H1 (cell line): ENCODE measurements at places on chromosomes 12 and 14.

DNA sequence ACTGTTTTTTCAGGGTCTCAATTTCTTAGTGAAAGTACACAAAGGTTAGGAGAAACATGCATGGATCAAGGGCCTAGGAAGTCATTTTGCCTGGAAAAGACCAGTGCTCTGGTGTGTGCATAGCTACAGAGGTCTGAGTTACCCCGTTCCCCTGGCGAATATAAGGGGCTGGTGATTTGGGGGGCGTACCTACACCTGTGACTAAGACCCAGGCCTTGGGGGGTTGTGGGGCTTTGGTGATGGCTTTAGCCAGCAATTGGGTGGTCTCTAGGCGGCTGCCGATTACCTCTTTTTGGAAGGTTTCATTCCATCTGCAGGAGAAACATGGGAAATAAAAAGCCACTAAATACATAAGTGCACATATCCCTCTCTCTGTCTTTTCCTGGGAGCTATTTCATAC, 1.1 kb downstream of the SDR39U1 start:
- no peak for DNase-seq

GRCh38 chr14:20935303-20935984, 19.8 kb upstream of the RNASE2 start:
- DNase-seq: no peak

DNA sequence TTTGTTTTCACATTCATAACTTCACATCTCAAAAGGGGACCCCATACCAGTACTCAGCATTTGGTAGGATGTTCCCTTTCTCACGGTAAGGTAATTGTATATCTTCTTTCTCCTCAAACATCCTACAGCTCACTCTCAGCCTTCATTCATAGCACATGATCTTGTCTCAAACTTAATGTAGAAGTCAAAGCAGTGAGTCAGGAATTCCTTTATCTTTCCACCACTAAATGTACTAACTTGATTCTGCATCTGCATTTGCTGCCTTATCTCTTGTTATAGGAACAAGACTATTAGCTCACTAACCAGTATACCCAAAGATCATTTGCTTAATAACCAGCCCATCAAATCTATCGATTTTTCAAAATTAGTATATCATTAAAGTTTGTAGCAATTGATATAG, 22.9 kb downstream of the CPSF2 start:
- no peak for DNase-seq

DNA sequence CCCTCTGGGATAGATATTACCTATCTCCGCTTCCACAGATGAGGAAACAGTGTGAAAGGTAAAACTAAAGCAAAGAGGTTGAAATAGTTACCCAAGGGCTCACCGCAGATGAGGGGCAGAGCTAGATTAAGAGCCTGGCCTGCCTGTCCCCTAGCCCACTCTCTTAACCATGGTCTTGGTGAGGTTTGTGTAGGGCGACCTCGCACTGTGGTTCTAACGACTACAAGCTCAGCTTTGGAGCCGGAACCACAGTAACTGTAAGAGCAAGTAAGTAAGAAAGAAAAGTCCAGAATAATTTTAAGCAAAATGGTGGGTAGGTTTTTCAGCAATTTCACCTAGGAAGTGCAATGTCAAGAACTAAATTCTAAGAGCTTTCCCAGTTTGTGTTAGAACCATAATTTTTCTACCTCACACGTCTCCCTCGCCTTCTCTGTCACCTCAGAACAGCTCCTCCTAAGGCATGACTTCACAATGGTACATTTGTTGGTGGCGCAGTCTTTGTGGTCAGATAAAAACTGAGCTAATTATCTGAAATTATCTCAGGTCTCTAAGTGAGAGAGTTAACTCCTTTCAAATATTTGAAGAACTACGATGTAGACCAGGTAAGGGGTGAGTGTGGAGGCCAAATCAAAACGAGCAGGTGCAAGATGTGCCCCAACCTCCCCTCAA, 64.8 kb downstream of the DAD1 start:
- no peak for DNase-seq

DNA sequence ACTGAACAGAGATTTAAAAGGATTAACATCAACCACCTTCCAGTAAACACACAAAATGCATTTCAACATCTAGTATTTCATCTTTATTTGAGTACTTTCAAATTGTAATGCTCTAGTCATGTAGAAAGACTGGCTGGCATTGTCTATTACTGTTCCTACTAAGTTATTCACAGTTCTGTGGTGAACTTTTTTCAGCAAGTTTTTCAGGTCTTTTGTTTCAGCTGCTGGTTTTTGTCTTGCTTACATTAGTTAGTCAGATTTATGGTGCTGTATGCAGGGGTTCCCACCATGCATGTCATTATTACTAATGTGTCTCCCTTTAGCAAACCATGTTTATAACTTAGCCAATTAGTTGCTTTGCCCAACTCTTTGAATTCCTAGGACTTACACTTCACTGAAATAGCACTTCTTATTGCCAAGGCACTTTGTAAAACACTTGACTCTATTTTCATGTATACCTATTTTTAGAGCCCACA, 253.4 kb upstream of the KITLG start:
- DNase-seq: no peak

DNA sequence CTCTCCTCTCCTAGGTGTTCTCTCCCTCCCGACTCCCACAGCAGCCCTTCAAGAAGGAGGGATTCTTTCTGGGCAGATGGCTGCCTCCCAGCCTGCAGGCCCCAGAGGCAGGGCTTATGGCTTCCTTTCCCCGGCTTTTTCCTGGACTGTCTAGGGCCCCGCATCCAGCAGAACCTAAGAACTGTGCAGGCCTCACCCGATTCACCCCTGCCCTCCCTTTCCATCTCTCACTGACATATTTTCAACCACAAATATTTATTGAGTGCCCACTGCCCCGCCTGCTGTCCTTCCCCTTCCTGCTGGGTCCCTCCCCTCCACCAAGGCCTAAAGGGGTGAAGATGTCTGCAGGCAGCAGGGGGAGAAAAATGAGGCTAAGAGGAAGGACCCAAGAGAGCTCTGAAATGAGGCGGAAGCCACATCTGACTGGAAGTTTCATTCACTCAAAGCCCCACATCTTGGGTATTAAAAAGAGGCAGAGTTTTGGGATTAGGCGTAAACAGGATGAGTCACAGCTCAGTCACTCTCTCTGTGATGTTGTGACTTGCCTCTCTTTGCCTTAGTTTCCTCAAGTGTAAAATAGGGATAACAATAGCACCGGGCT, 2.9 kb downstream of the SCNN1A start:
- DNase-seq: no peak

GRCh38 chr12:93300611-93301021, 77.1 kb upstream of the NUDT4 start:
- DNase-seq: no peak

DNA sequence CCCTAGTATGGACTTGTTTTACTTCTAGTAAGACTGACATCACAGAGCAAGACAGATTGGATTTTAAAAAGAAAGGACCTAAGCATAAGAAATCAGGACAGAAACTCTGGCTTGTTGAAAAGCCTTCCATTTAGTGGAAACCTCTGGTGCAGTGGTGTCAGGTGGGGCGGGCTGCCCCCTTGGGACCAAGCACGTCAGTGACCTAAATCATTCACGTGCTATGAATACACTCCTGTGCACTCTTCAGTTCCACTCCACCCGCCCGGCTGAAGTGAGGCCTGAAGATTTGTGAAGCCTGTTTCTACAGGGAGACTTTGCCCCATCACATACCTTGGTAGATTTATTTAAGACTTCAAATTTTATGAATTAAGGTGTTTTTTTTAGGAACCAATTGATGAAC, 58.2 kb upstream of the STRN3 start:
- DNase-seq: no peak

GRCh38 chr14:34387974-34388516, 74.0 kb downstream of the SPTSSA start:
- no peak for DNase-seq

DNA sequence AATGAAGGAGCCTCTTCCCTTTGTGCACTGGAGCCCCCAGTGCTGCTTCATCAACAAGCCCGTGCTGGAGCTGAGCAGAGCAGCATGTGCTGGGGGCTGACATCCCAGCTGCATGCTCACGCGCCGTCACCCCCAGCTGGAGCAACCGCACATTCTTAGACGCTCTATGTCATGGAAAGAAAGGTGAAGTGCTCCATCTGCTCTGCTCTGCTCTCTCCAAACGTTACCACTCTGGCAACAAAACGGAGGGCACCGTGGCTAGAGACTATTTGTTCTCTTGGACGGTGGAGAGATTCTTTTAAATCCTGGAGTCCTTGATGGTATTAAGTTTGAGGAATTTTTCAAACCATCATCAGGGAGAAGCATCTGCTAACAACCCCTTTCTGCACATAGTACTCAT, 208.4 kb downstream of the C12orf75 start:
- no peak for DNase-seq

GRCh38 chr12:114676142-114676741, 7.7 kb downstream of the TBX3 start:
- DNase-seq: no peak

DNA sequence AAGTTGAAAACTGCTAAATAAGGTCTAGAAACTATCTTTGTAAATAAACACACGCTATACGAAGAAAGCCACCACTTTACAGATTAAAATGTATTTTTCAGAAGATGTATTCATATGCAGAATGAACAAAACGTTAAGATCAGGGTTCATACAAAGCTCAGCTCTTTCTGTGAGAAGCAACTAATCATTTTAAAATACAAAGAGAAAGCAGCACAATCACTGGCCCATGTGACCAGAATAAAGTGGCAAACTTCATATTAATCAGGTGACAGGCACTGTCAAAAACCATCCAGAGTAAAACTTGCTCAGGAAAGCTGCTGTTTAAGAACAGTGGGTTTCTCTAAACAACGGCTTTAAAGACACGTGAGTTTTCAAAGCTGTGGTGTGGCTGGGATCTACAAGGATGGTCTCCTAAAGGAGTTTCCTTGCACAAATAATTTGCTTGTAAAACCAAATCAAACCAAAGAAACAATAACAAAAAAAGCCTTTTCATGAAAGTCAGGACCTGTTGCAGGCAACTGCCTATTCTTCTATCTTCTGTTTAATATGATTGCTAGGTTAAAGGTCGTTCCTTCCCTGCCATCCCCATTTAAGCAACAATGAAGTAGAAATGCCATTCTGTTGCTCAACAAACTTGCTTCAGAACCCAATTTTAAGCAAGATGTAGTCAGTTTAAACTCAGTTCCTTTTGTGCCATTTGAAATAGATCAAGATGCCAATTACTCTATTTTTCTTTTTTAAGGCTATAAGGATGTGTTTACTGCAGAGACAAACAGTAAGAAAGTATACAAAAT, 22.3 kb downstream of the SEL1L start:
- DNase-seq: no peak

DNA sequence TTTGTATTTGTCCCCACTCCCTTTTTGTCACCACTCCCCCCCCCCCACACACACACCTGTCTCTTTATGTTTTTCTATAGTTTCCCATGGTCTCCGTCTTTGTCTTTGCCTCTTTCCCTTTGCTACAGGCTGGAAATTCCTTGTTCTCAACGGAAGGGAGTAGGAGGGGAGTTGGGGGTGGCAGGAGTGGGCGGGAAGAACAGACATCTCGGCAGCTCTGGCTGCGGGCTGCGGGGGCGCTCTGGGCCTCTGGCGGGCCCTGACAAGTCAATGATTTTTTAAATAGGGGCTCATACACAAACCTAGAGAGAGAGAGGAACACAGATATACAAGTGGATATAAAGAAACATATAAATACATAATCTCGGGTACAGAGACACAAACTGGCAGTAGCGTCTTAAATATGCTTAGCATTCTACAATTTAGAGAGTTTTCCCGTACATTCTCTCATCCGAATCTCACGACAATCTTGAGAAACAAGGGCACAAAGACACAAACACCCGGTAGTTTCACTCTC, 2.4 kb upstream of the NAB2 start:
- DNase-seq: no peak

DNA sequence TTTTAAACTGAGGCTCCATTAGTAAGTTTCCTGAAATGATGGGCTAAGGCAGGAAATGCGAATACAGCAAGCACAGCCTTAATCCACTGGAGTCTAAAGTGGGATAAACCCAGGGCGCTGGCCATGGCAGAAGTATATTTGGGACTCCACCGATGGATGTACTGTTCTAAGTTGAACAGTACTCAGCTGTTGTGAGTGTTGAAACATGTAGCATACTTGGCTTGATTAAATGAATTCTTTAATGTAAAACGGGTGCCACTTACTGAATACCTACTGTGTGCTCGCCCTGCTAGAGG, 996 bp downstream of the SSPN start:
- DNase-seq: no peak

DNA sequence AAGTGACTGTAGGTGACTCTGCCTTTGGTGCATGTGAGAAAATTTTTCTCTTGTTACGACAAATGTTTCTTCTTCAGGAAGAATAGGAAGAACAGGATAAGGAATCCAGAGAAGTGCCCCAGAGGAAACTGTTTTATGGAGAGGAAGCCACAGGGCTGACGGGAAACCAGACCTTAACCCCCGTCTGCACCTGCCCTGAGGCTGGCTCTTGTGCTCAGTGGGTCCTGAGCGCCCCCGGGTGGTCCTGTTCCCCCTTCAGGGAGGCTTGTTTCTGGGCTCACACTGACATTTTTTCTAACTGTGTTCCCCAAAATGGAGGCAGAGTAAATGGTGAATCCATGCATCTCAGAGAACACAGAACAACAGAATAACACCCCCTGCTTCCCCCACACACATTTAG, 691.8 kb downstream of the TMEM121 start:
- DNase-seq: no peak

GRCh38 chr14:48788771-48789170, 797.4 kb downstream of the RPS29 start:
- no peak for DNase-seq

- DNase-seq: no peak
Observed at GRCh38 chr14:21875791-21876190, 202.2 kb upstream of the OR4E1 start.
